ENCODE measurements at places on chromosomes 5 and 9.

DNA sequence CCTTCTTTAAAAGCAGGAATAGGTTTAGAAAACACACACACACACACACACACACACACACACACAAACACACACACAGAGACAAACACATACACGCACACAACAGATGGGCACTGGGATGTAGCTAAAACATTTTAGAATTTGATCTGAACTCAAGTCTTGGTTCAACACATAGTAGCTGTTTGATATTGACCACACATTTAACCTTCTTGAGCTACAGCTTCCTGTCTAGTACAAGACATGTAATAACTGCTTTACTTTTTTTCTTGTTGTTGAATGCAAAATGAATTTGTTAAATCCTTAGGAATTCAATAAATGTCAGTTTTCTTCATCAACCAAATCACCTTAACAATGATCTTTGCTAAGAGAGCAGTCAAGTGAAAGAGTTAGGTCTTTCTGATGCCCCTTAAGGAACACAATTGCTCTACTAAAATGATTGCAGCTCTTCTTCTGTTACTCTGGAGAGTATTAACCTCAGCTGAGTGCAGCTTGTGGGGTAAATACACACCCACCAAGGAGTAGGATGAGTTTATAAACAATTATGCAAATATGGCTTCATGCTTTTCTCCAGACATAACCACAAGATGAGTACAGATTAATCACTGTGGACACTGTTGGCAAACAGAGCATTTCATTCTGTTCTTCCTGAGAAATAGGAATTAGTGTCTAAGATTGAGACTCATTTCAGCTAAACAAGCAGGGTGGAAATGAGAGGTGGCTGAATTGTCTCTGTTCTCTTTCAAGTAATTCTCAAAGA is 302.9 kb upstream of the PAPPA start:
- H3K27me3 ChIP-seq, result no peaks in the 10 kb centered on the region
- H3K27ac ChIP-seq, result no peak overlapping the region
- no peak for DNase-seq
- no peaks in the 10 kb centered on the region for H3K36me3 ChIP-seq
- H3K4me3 ChIP-seq, result no peak overlapping the region
- no peaks in the 10 kb centered on the region for H3K4me1 ChIP-seq

DNA sequence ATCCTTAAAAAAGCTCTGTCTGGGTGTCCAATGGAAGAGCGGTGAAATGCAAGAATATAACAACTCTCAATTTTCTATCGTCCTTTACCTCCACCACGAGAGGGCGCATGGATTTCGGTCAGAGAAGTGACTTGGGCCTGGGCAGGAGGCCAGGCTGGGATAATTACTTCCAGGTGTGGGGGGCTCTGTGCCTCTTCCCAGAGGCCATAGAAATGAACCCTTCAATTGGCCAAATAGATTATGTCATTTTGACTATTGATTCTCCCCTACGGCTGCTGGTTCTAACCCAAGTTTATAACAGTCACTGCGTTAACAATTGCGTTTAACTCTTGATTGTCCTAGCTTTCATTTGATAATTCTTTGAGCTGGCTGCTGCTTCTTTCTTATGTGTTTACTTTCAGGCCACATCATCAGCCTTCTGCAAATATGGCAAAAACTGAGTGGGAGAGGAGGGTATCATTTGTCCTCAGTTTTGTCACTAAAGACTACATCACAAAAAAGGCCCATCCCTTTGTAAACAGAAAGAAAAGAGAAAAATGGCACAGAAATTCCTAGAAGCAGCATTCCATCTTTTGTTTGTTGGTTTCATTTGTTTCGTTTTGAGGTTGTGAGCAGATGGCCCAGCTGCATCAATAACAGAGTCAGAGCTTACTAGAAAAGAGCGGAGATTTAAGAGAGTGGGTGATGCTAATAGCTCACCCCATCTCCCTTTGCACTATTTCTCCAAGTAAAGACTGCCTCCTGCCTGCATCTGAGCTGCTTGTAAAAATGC is 45.4 kb upstream of the ZFR start:
- peak; percentile 83 for DNase-seq
- no peak overlapping the region for H3K4me3 ChIP-seq
- H3K27me3 ChIP-seq, result no peaks in the 10 kb centered on the region
- no peak overlapping the region for H3K27ac ChIP-seq

DNA sequence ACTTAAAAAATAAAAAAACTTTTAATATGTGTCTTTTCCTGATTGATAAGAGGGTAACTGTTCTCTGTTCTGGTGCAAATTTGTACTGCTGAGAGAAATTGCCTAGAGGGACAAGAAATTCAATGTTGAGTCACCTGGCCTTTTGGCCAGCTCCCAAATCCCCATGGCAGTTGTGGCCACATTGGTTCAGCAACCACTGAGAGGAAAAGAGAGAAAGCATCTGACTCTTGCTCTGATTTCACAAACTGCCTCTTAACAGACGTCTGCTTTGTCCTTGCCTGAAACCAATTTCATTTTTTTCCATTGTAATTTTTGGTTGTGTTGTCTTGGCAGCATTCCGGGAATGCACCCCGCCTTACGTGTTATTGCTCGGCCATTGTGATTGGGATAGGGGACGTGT is 42.4 kb downstream of the NTRK2 start:
- H3K4me3 ChIP-seq, result no peak overlapping the region
- DNase-seq, result no peak
- H3K36me3 ChIP-seq, result no peaks in the 10 kb centered on the region

DNA sequence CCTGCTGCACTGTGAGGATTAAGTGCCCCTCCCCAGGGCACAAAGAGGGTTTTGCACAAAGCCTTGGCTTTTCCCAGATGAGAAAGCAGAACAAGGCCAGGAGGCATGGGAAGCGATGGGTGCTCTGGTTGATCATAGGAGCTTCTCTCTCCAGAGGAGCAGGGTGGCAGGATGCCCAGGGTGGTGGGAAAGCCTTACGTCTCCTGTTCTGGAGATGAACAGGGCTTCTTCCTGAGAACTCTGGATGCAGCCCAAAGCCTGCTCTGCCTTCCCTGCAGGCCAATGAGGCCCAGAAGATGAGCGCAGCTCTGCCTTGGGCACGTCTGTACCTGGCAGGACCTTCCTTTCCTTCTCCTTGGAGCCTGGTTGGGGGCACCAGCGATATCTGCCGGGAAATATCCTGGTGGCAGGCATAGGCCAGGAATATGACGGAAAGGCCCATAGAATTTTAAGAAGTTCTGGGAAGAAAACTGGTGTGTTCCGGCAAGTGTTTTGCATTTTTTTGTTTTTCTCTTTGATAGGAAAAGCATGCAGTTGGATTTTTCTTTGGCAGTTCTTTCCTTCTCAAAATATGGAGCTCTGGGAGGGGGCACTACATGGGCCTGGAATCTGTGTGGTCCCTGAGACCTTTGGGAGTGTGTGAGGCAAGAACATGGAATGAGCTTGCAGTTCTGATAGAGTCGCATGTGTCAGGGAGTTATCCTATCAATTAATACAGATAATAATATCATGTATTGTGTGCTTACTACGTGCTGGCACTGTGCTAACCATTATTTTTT is 253.2 kb upstream of the KLF4 start:
- no peaks in the 10 kb centered on the region for H3K36me3 ChIP-seq
- no peak for DNase-seq
- H3K4me1 ChIP-seq, result no peaks in the 10 kb centered on the region
- no peaks in the 10 kb centered on the region for H3K27me3 ChIP-seq
- no peak overlapping the region for H3K27ac ChIP-seq

GRCh38 chr5:10460252-10460906 is 18.7 kb downstream of the ROPN1L start:
- H3K27me3 ChIP-seq, result no peaks in the 10 kb centered on the region
- no peak overlapping the region for H3K4me3 ChIP-seq
- no peaks in the 10 kb centered on the region for H3K4me1 ChIP-seq
- H3K36me3 ChIP-seq, result no peaks in the 10 kb centered on the region
- no peak for DNase-seq
